ENCODE measurements at places on chromosomes 12 and 14.

DNA sequence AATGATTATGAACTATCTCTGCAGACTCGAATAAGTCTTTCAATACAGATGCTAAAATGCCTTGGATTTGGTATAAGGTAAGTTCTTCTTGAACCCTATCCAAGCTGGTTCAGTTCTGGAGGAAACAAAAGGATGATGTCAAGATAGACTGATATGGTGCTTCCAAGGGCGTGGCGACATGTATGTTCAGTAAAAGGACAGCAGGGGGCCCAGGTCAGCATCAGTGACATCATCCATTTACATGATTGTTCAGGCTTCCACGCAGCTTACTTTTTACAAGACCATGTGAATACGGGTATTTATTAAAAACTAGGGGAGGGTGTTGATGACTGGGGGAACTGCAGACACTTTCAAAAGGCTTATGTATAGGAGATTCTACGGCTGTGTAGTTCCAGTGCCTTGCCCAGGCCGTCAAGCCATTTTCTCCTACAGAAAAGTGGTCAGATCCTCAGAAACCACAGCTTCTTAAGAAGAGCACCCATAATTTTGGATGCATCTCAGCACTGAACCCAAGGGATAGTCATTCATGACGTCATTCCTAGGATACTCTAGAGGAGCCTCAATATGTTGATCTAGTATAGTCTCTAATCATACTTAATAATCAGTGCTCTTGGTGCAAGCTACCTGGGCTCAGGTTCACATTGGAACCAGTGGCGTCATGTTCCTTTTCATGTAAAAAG, 527.7 kb downstream of the FUT8 start:
- DNase-seq = peak; percentile 46

GRCh38 chr12:24770821-24771220, 178.1 kb downstream of the BCAT1 start:
- no peak for DNase-seq

GRCh38 chr12:129393357-129393937, 510.4 kb downstream of the TMEM132D start:
- DNase-seq = no peak

GRCh38 chr12:113472191-113473121, 785 bp upstream of the LHX5 start:
- DNase-seq = no peak

GRCh38 chr12:75969768-75970167, 61.8 kb downstream of the PHLDA1 start:
- DNase-seq = no peak

GRCh38 chr12:70049596-70050360, 193.5 kb upstream of the CNOT2 start:
- DNase-seq = peak; percentile 33

- no peak for DNase-seq
Measured at GRCh38 chr12:127143020-127143419, 1124.0 kb upstream of the TMEM132C start.

- no peak for DNase-seq
Measured at GRCh38 chr14:93268406-93268805, 61.4 kb downstream of the UBR7 start.

GRCh38 chr14:30928462-30928861, 54.1 kb downstream of the COCH start:
- DNase-seq = no peak

GRCh38 chr12:30016540-30017055, 232.9 kb upstream of the TMTC1 start:
- no peak for DNase-seq

GRCh38 chr12:48187916-48188695, 4.7 kb downstream of the CCDC184 start:
- no peak for DNase-seq

DNA sequence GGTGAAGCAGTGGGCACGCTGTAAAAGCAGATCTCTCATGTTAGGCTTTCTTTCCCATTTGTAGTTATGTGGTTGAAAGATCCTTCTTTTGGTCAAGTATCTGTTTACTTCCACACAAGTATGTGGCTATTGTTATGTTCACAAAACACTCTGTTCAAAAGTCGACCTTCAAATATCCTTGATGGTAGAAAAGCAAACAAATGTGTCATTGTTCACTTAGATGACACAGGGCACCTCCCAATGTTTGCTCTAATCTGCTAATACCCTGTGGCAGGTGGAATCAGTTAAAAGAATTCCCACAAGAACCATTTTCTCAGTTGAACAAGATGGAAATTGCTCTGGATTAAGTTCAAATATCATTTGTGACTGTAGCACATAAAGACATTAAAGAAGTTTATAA, 43.6 kb upstream of the NAA30 start:
- no peak for DNase-seq

- no peak for DNase-seq
Measured at GRCh38 chr14:65345266-65345665, 67.3 kb upstream of the FUT8 start.

DNA sequence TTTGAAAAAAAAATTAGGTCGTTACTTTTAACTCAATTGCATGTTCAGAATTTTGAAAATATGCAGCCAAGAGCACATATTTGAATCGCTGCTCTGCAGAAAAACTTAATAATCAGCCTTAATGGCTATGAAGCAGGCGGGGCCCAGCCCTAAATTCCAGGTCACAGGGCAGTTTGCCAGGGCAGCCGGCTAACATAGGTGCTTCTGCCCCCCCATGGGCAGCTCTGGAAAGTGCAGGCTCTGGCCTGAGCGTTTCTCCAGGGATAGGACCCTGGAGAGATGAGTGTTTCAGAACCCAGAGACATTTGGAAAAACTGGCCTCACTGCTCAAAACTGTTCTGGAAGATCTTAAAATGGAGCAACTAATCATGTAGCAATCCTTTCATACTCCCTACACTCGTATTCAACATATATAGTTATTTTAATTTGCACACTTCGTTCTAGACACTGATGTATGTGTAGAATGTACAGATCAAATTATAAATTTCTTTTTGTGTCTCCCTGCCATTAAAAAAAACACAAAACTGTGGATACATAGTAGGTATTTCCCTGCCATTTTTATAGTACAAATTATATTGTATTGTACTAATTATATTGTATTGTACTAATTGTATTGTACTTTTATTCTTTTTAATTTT, 26.0 kb upstream of the PTGR2 start:
- DNase-seq = peak; percentile 88

DNA sequence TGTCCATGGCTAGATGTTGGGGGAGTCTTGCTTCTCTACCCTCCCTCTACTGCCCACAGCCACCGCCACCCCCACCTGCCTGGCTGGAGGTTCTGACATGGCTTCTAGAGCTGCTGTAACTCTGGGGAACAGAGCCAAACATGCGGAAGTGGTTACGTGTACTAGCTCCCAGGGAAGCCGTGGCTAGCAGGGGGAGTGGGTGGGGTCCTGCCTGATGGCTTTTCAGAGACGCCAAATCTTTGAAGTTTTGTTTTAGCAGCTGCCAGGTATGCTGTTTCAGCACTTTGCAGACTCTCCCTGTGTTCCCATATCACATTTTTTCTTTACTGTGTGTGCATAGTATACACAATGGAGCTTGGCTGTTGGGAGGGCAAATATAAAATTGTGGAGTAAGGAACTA, 150.3 kb downstream of the TGFB3 start:
- DNase-seq = peak; percentile 32

DNA sequence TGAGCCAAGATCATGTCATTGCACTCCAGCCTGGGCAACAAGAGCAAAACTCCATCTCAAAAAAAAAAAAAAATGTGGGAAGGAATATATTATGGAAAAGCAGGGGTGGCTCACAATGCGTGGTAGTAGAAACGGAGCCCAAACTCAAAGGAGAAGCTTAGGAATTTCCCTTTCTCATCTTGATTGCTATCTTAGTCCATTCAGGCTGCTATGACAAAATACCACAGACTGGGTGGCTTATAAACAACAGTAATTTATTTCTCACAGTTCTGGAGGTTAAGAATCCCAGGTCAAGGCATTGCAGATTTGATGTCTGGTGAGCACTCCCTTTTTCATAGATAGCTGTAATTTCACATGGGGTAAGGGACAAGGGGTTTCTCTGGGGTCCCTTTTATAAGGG, 153.8 kb upstream of the KRR1 start:
- no peak for DNase-seq

DNA sequence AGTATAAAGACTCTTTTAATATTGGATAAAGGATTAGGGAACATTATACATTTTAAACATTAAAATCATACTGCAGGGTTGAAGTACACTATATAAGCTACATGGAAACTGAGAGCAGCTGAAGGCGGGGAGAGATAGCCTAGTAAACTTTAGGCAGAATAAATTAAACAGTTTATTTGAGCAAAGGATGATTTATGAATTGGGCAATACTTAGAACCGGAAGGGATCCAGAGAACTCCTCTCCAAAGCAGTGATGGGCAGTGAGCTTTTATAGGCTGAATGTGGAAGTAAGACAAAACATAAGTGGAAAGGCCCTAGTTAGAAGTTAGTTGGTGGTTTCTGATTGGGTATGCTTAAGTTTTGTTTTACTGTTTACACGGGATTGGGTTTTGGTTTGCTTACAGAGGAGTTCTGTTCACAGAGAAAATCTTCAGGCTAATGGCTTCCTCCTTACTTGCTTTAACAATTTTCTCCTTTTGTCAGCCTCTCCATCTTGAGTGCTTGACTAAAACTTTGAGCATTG, 18.9 kb downstream of the LEMD3 start:
- DNase-seq = no peak

DNA sequence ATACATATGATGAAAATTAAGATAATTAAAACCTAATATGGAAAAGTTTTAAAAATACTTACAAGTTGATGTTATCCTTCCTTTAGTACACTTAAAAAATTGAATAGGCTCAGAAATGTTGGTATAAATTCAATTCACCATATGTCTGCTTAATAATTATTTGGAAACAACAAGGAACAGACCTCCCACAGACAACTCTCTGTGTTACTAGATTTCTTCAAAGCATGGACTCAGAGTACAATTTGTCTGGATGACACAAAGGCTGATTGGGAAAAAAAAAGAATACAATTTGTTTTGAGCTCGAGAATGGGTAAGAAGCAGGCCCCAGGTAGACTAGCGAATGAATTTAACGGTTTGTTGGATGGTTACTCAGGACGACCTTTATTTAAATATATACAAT, 48.9 kb upstream of the BTG1 start:
- DNase-seq = no peak

DNA sequence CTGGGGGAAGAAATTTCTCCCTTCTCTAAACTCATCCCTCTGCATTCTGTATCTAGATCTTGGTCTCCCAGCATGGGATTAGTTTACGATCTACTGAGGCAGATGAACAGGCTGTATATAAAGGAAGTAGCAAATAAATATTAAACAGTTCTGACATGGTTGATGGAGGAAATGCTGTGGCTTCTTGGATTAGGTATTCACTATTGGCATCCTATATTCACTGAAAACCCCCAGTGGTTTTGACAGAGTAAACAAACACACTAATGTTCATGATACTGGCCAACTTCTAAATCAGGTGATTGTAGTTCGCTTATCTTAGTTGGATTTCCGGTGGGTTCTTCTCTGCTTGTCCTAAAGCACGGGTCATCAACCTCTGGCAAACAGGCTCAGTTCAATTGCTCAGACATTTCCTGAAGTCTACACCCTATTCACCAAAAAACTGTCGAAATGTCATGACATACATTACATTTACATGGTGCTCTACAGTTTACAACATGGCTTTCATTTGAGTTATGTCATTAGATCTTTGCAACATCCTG, 433.9 kb downstream of the EGLN3 start:
- no peak for DNase-seq

DNA sequence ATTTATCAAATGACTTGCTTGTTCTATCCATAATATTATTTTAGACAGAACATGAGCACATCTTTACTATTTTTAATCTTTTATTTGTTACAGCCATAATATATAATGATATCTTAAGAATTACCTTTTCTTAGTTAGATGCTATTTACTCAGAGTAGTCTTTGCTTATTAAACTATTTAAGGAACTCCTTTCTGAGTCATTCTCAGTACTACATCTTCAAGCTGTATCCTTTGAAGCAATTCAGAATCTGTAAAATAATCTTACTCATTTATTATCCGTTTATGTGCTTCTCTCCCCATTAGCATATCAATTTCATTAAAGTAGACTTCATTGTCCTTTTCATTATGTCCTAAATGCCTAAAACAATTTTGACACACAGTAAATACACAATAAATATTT, 240.4 kb upstream of the FAR2 start:
- no peak for DNase-seq

DNA sequence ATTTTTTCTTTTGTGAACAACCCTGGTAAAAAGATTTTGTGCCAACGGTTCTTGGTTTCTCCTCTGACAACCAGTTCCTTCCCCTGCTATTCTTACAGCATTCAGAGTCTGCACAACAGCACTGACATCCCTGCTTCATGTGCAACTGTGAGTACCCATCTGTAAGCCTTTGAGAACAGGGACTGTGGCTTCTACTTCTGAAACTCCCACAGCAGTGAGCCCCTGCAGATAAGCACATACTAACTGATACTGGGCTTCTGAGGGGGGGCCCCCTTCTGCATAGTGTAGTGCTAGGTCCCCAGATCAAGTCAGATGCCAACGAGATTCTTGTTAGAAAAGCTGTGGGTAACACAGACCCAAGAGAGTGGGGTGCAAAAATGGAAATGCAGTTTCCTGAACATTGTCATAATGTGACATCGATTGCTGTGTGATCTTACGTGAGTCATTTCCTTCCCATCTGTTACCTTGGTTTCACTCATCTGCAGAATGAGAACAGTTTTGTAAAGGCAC, 11.1 kb upstream of the NINJ2 start:
- peak; percentile 84 for DNase-seq

GRCh38 chr12:44875417-44875953, 630 bp downstream of the NELL2 start:
- DNase-seq = peak; percentile 44

DNA sequence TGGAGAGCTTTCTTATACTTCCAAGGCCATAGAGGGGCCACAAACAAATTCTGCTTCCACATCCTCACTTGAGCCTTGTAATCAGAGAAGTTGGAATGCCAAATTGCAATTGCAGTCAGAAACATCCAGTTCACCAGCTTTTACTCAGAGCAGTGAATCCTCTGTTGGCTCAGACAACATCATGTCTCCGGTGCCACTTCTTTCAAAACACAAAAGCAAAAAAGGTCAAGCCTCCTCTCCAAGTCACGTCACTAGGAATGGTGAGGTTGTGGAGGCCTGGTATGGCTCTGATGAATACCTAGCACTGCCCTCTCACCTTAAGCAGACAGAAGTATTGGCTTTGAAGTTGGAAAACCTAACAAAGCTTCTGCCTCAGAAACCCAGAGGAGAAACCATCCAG, 217.1 kb downstream of the AKAP6 start:
- no peak for DNase-seq

GRCh38 chr12:1934831-1935230, 16.4 kb upstream of the CACNA2D4 start:
- DNase-seq = peak; percentile 10

DNA sequence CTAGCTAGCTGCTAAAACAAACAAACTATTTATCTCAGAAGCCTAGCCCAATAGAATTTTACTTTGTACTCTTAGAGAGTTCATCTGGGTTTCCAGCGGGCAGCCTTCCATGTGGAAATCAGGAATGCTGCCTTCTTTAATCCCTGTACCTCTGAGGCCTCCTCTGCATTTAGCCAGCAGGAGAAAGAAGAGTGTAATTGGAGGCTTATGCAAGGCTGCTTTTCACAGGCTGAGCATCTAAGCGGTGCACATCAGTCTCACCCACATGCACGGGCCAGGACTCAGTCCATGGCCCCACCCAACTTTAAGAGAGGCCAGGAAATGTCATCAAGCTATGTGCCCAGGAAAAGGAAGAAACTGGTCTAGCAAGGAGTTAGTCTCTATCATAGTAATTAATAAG, 14.0 kb upstream of the PTGDR start:
- DNase-seq = no peak

GRCh38 chr12:103768467-103769123, 72.4 kb downstream of the NT5DC3 start:
- no peak for DNase-seq
